ENCODE measurements at places on chromosomes 7 and 10.
A peak's percentile ranks its signal among the peaks of the same experiment; 100 is the strongest.

DNA sequence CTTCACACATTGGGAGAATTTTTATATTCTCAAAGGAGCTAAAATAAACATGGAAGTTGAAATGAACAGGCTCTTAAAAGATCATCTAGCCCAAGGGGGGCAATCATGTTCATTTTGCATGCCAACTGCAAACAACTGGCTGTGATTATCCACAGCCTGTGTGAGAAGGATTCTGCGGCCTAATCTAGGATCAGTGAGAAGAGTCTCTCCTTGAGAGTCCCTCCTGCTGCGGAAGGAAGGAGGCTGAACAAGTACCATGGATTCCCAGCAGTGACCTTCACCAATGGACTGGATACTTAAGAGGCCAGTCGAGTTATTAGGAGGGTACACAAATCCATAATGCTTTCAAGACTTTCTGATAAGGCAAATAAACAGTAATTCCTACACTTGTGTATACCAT, 76.7 kb downstream of the IGF2BP3 start:
- DNase-seq, result no peak

DNA sequence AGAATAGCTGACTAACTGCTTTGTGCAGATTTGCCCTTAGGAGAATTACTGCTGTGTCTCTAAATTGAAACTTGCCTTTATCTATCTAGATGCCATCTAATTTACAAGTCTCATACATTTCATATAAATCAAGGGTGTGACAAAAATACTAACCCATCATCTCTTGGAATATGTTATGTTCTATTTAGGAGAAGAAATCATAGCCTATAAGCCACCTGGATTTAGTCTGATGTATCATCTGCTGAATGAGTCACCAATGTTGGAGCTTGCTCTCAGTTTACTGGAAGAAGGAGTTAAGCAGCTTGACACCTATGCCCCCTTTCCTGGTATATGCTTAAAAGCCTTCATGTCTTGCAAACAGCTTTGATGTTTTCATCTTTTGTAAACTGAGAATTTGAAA, 43.5 kb downstream of the NUP205 start:
- no peak for DNase-seq

GRCh38 chr7:116525913-116526861, 1.4 kb downstream of the CAV1 start:
- DNase-seq, result no peak

- DNase-seq, result peak; percentile 76
Observed at GRCh38 chr10:73899423-73899822, 11.5 kb upstream of the PLAU start.

GRCh38 chr10:101615525-101616116, 27.5 kb downstream of the DPCD start:
- DNase-seq, result no peak

DNA sequence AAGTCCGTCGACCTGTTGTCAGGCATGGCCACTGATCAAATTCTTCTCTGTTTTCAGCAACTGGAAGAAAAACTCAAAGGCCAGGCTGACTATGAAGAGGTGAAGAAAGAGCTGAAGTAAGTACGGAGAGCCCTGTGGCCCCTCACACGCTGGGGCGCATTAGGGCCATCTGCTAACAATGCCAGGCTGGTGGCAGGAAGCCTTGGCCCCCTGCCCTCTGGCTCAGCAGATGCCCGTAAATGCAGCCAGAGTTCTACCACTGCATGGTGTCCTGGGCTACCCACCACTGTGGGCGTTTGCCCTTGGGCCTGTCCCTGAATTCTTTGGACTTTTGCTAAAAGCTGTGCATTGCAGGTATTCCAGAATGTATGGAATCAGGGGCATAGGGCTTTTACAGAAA, 96.9 kb upstream of the SH2B2 start:
- DNase-seq, result no peak

DNA sequence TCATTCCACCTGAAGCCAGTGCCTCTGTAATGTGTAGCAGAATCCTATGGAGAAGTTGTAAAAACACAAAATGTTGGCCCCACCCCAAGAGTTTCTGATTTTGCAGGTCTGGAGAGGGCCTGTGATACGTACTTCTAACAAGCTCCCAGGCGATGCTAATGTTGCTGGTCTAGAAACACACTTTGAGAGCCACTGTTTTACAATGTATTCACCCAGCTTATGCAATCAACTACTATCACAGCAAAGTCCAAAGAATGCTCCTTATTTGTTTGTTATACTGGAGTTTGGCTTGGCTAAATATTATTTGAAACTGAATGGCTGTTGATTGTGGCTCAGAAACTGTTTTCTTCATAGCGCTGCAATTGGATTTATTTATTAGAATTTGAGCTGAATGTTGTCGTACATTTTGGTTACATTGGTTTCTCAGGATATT, 44.3 kb downstream of the DNAJB9 start:
- DNase-seq, result no peak

DNA sequence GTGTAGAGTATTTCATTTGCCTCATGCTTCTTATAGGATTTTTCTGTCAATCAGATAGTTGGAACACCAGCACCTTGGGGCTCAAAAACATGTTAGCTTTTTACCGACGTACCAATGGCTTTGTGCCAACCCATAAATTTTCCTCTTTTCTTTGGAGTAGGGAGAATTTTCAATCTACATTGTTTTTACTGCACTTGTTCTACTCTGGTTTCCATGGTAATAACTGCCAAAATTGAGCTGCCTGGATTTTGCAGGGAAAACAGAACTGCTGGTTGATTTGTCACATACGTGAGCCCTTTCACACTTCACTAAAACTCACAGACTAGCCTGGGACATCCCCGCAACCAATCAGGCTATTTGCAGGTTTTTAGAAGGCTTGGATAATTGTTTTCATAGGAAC, 189.7 kb downstream of the ARHGAP21 start:
- no peak for DNase-seq

DNA sequence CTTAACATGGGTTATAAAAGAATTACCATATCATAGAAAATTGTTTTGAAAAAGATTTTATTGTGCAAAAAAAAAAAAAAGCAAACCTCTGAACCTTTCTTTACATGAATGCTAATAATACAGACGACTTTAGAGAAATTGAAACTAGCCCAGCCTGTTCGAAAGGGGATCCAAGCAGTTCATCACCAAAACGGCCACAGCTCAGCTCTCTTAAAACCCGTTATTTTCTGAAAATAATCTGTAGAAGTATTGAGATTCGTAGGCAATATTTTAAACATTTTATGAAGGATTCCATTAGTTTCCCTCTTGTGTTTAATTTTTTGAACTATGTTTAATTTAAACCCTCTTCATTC, 9.9 kb upstream of the GSAP start:
- DNase-seq, result no peak

- DNase-seq, result no peak
Observed at GRCh38 chr10:93799155-93799708, 41.5 kb downstream of the LGI1 start.

- DNase-seq, result no peak
Observed at GRCh38 chr7:35878351-35878750, 77.5 kb downstream of the SEPTIN7 start.

DNA sequence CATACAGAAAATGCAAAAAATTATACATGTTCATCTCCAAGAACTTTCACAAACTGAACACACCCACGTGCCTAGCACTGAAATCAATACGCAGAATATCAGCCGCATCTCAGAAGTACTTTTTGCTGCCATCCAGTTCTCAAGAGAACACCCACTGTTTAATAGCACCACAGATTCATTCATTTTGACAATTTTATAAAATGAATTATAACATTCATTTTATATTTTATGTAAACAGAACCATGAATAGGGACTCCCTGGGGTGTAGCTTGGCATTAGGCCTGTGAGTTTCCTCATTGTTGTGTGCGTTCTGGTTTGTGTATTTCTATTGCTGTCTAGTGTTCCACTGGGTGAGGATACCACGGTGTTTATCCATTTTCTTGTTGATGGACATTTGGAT, 77.3 kb upstream of the PIP4K2A start:
- no peak for DNase-seq

GRCh38 chr7:101129603-101130117, 2.8 kb downstream of the SERPINE1 start:
- no peak for DNase-seq

DNA sequence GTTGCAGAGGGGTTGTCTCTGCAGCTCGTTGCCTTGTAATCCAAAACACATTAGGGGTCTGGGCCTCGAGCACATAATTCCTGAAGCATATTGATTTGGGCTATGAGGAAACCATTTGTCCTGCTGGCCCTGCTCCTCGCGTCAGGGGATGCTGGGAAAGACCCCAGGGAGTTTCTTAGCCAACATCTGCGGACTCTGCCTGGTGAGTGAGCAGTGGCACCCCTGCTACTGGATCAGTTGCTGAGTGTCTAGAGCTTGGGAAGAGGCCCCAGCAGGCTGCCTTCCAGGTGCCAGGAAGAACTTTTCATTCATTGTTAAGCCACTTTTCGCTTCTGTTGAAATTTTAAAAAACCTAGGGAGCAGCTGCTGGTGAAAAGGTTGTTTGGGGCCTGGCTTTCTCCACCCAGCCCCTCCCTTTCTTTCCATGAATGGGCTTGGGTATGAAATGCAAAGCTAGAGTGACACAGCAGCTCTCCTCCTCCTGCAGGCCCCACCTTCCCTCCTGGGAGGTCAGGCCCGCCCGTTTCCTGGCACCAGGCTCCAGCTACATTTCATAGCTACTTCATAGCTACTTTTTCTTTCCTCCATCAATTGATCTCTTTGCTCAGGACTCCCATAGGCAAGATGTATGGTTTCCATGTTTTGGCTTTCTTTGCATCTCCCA, 26.8 kb downstream of the TACR2 start:
- no peak for DNase-seq

DNA sequence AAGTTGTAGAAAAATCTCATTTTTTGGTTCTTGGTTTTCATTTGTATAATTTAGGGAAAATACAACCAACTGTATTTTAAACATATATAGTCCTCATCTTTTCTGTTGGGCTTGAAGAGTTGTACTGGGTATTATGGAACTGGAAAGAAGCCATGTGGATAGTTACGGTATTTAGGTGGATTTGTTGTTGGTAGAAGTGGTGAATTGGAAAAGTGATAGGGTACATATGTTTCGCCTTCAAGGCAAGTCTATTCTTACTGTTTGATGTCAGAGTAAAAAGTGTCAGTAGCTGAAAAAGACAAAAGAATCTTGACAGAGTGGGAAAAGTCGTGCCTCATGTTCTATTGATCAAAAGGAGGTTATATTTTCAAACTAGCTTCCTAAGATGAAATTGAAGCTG, 64.6 kb downstream of the GBF1 start:
- no peak for DNase-seq

DNA sequence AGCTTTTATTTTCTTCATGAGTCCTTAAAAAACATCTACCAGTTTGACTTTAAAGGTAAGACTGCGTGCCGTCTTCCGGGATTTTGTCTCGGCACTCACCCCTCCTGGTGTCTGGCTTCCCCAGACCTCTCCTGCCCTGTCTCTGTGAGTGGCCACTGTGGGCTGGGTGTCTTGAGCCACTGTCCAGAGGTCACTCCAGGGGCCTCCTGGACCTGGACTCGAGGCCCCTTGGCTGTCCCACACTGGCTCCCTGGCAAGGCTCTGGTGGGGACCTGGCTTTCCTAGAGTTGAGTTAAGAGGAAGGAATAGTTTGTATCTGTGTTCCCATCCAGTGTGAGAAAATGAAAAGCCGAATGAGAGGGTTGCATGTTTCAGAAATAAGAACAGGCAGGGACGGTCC, 95.5 kb downstream of the NKX6-2 start:
- no peak for DNase-seq

DNA sequence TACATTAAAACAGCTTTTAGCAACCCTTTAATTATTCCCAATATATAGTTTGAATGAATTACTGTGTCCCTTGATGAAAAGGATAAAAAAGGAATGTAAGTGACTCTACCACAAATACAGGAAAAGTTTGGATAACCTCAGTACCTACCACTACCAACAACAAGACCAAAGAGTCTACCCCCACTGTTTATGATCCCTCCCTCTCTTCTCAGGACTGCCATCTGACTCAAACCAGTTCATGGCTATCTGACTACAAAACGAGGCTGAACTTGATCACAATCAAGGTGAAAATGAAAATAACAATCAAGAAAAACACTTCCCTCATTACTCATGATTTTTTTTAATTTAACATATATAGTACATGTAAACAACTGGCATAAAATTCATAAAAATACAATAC, 108.7 kb downstream of the DPY19L1 start:
- no peak for DNase-seq

- DNase-seq, result no peak
Observed at GRCh38 chr7:12965767-12966166, 278.3 kb downstream of the ARL4A start.

DNA sequence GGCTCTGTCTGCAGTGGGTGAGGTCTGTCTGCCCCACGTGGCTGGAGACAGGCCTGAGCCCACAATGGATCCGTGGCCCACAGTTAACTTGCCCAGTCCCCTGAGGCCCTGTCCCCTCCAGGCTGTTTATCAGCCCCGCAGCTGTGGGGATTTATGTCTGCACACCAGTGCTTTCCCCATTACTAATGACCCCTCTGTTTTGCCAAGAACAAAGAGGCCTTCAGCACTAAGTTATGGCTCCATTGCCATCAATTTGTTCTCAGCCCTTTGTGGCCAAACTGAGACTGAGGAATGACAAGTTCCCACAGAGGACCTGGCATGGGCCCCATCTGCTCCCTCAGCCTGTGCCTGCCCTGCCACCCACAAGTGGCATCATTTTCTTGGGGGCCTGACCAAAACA, 138.2 kb downstream of the C10orf105 start:
- no peak for DNase-seq

GRCh38 chr10:81136261-81136660, 598.6 kb downstream of the SH2D4B start:
- DNase-seq, result no peak

GRCh38 chr7:80047856-80048459, 86.7 kb upstream of the GNAI1 start:
- DNase-seq, result no peak

DNA sequence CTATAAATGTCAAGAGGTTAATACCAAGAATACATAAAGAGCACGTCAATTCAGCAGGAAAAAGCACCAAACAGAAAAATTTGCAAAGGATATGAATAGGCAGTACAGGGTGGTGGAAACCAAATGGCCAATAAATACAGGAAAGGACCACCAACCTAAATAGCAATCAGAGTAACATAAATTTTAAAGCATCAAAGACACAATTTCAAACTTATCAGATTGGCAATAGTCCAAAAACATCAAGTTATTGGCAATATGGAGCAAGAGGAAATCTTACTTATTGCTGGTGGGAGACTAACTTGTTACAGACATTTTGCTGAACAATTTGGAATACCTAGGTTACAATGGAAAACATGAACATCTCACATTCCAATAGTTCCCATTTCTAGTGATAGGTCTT, 24.1 kb downstream of the SYPL1 start:
- no peak for DNase-seq

DNA sequence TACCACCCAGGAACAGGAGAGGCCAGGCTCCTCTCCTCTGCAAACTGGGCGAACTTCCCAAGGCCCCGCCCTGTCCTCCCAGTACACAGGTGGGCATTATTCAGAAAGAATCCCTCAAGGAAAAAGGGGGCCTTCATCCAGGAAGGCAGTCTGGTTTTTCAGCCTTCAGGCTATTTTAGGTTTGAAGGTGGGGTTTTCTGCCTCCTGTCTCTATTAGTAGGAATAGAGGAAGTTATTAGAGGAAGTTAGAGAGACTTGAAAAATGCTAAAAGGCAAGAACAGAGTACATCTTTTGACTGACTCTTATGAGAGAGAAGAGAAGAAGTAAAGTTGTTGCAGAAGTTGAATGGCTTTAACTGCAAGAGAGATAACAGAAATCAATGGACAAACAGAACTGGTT, 250.9 kb upstream of the SORCS1 start:
- DNase-seq, result no peak

- no peak for DNase-seq
Observed at GRCh38 chr10:21191512-21191911, 294.4 kb upstream of the NEBL start.

GRCh38 chr10:51106311-51106945, 32.1 kb downstream of the PRKG1 start:
- no peak for DNase-seq

- no peak for DNase-seq
Observed at GRCh38 chr7:107043491-107043890, 1.0 kb upstream of the PRKAR2B start.
